ENCODE measurements at places on chromosomes 5 and 9.

- no peak for DNase-seq
Observed at GRCh38 chr9:20573023-20573422, 49.3 kb downstream of the MLLT3 start.

- peak; percentile 34 for DNase-seq
Observed at GRCh38 chr9:83304686-83305085, 233.5 kb downstream of the FRMD3 start.

- DNase-seq, result no peak
Observed at GRCh38 chr9:122370869-122371755, at the start of gene PTGS1. PTGS1 (plus strand) TSS chr9:122371024; CDS start chr9:122371085, 61 bp downstream.

- DNase-seq, result no peak
Observed at GRCh38 chr5:13660072-13660471, 284.4 kb downstream of the DNAH5 start.

- no peak for DNase-seq
Observed at GRCh38 chr9:91628892-91629291, 205.3 kb upstream of the NFIL3 start.
